ENCODE measurements at places on chromosomes 5 and 9. TPM values are rescaled to one million over a fixed set of nuclear protein-coding genes. Genes with fewer than 3 reads are reported as not detected.

LMX1B gene
- total RNA-seq = 1.5 TPM

ADGRD2 gene
- not detected for total RNA-seq

GABBR2 gene
- 0.22 TPM for total RNA-seq

EPB41L4A gene
- 18.0 TPM for total RNA-seq

FCN1 gene
- under 0.01 TPM for total RNA-seq

OR1J2 gene
- total RNA-seq = not detected

NTNG2 gene
- 1.2 TPM for total RNA-seq

DNA sequence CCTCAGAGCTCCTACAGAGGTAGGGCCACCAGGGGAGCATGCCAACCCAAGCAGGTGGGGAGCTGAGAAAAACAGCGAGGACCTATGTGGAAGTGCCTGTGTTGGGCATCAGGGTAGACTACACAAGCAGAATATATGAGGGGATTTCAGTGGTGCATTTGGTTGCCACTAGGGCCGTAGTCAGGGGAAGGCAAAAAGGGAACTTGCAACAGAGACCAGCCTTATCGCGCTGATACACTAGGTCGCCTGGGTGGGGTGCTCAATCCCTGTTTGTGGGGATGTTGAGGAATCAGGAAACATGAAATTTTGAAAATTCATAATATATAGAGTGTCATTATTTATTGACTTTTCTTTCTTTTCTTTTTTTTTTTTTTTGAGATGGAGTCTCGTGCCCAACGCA, 370.9 kb upstream of the PRR16 start:
- DNase-seq = no peak
- H3K27ac ChIP-seq = no peak overlapping the region
- no peaks in the 10 kb centered on the region for H3K36me3 ChIP-seq
- H3K27me3 ChIP-seq = no peaks in the 10 kb centered on the region

- no peaks in the 10 kb centered on the region for H3K36me3 ChIP-seq
- no peaks in the 10 kb centered on the region for H3K27me3 ChIP-seq
- DNase-seq = no peak
- H3K4me3 ChIP-seq = no peak overlapping the region
- peaks cover 17% of the 10 kb centered on the region for H3K4me1 ChIP-seq
These were observed 24.7 kb upstream of the ADAM19 start for GRCh38 chr5:157600252-157600651.

GRCh38 chr9:129999141-129999510, 43.9 kb downstream of the FNBP1 start:
- H3K27ac ChIP-seq = peak overlapping the region; percentile 40
- no peak overlapping the region for H3K4me3 ChIP-seq
- H3K4me1 ChIP-seq = peaks cover 28% of the 10 kb centered on the region
- no peaks in the 10 kb centered on the region for H3K27me3 ChIP-seq

DNA sequence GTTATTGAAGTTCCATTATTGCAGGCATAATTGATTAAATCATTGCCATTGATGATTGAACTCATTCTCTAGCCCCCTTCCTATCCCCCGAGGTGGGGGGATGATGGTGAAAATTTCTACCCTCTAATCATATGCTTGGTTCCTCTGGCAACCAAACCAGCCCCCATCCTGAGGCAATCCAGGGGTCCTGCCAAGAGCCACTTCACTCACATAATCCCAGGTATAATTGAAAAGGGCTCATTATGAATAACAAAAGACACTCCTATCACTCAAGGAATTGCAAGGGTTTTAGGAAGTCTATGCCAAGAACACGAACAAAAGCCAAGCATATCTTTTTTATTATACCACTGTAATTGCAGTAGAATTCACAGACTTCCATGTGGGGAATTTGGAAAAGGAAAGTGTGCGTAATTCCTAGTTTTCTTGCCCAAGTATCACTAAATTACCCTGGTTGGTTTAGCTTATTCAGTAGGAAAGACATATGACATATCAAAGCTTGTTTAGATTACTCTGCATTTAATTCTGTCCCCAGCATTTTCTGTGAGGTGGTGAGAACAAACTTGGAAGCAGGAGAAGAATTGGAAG, 130.7 kb upstream of the TAF11L2 start:
- H3K27ac ChIP-seq = no peak overlapping the region
- no peaks in the 10 kb centered on the region for H3K36me3 ChIP-seq
- no peaks in the 10 kb centered on the region for H3K4me1 ChIP-seq
- H3K27me3 ChIP-seq = no peaks in the 10 kb centered on the region
- no peak overlapping the region for H3K4me3 ChIP-seq

DNA sequence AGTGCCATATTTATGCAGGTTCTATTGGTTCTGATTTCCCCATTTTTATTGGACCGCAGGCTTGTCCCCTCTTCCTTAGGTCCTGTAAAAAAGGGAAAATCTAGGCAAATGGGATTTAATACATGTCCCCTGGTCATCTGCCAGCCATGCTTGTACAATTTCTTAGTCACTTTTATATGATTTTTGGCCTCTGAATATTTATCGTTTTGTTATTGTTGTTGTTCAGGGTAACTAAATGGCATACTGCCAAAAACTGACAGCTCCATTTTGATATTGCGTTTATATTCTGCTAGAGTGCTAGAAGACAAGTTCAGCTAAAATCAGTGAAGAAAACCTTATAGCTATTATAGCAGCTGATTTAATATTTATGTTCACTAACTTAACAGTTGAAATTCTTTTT, 770.2 kb upstream of the FAM174A start:
- no peak overlapping the region for H3K4me3 ChIP-seq
- no peaks in the 10 kb centered on the region for H3K4me1 ChIP-seq
- H3K36me3 ChIP-seq = no peaks in the 10 kb centered on the region
- no peak for DNase-seq
- no peak overlapping the region for H3K27ac ChIP-seq

DNA sequence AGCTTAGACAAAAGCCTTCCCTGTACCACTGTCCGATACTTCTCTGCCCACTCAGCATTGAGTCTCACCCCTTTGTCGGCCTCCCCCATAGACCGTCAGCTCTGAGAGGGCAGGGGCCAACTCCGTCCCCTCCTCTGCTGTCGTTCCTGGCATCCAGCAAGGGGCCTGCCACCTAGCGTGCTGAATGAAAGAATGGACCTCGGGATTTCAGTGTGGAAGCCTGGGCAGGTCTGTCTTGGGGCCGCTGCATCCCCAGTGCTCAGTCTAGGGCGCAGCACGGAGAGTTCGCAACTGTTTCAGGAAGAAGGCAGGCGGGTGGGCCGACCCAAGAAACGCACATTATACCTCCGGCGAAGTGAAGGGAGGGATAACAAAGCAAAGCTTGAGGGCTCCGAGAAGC, 1.5 kb upstream of the TOR1B start:
- H3K36me3 ChIP-seq = peaks cover 17% of the 10 kb centered on the region
- no peaks in the 10 kb centered on the region for H3K27me3 ChIP-seq
- no peak for DNase-seq
- no peak overlapping the region for H3K27ac ChIP-seq
- H3K4me3 ChIP-seq = no peak overlapping the region
- peaks cover 10% of the 10 kb centered on the region for H3K4me1 ChIP-seq

- no peaks in the 10 kb centered on the region for H3K27me3 ChIP-seq
- H3K4me1 ChIP-seq = peaks cover under 1% of the 10 kb centered on the region
- no peak for DNase-seq
- H3K27ac ChIP-seq = no peak overlapping the region
- H3K4me3 ChIP-seq = no peak overlapping the region
These were observed 36.9 kb downstream of the MACIR start for GRCh38 chr5:103295424-103295823.

- H3K27me3 ChIP-seq = no peaks in the 10 kb centered on the region
- H3K36me3 ChIP-seq = no peaks in the 10 kb centered on the region
- no peaks in the 10 kb centered on the region for H3K4me1 ChIP-seq
- H3K27ac ChIP-seq = no peak overlapping the region
These were observed 177.1 kb downstream of the PIK3R1 start for GRCh38 chr5:68392617-68393016.

- no peaks in the 10 kb centered on the region for H3K27me3 ChIP-seq
- peak; percentile 68 for DNase-seq
- H3K4me3 ChIP-seq = no peak overlapping the region
- H3K27ac ChIP-seq = no peak overlapping the region
- H3K4me1 ChIP-seq = no peaks in the 10 kb centered on the region
These were observed 112.3 kb upstream of the SMIM23 start for GRCh38 chr5:171673328-171673727.

GRCh38 chr9:99866398-99866797, 40.1 kb upstream of the STX17 start:
- no peaks in the 10 kb centered on the region for H3K4me1 ChIP-seq
- H3K27me3 ChIP-seq = no peaks in the 10 kb centered on the region

DNA sequence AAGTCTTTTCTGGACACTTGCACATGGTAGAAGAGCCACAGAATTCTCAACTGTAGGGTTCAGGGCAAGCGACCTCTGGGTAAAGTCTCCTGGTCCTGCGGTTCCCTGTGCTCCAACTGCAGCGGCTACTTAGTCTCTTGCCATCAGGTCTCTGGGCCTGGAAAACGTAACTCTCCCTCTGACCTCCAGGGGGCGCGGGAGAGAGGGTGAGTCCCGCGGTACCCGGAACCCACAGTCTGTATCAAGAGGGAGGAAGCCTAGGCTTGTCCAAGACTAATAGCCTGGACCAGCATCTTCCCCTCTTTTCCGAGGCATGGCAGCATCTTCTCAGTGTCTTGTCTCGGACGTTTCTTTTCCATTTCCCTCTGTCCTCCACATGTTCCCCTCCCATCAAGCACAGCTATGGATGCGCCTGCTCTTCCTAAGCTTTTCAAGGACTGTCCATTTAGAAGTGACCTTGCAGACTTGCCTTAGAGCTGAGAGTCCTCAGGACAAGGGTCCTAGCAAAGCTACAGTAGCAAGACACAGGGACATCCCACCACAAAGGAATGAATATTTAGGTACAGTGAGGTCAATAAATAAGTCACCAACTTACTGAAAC, 59.3 kb downstream of the FSTL4 start:
- no peaks in the 10 kb centered on the region for H3K27me3 ChIP-seq
- H3K4me1 ChIP-seq = no peaks in the 10 kb centered on the region
- no peaks in the 10 kb centered on the region for H3K36me3 ChIP-seq
- DNase-seq = peak; percentile 18
- H3K27ac ChIP-seq = no peak overlapping the region

GRCh38 chr5:80230269-80230992, 25.4 kb downstream of the SERINC5 start:
- peaks cover 39% of the 10 kb centered on the region for H3K4me1 ChIP-seq
- DNase-seq = no peak
- H3K36me3 ChIP-seq = no peaks in the 10 kb centered on the region
- H3K27ac ChIP-seq = no peak overlapping the region
- H3K27me3 ChIP-seq = no peaks in the 10 kb centered on the region

GRCh38 chr5:81506378-81506777, 112.4 kb upstream of the ACOT12 start:
- H3K36me3 ChIP-seq = no peaks in the 10 kb centered on the region
- H3K4me1 ChIP-seq = peaks cover 5% of the 10 kb centered on the region
- no peak overlapping the region for H3K4me3 ChIP-seq
- no peak for DNase-seq

DNA sequence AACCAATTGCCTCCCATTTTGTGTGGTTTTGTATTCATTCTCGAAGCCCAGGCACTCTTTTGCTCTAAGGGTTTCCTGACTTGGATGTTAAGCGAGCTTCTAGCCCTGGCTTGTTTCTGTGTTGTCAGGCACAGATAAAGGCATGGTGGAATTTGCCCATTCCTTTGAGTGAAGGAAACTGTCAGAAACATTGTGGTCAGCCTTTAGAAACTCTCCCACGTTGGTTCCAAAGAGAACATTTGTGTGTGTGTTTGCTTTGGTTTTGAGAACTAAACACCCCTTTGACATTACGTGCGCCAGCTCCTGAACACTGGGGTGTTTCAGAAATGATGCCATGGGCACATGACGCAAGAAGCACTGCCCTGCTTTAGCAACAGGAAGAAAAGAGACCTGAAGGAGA, 320.9 kb downstream of the NTRK2 start:
- H3K27me3 ChIP-seq = no peaks in the 10 kb centered on the region
- no peak for DNase-seq
- peak overlapping the region; percentile 33 for H3K27ac ChIP-seq
- no peaks in the 10 kb centered on the region for H3K36me3 ChIP-seq

- no peaks in the 10 kb centered on the region for H3K4me1 ChIP-seq
- no peaks in the 10 kb centered on the region for H3K36me3 ChIP-seq
- H3K27ac ChIP-seq = no peak overlapping the region
- H3K4me3 ChIP-seq = no peak overlapping the region
- no peaks in the 10 kb centered on the region for H3K27me3 ChIP-seq
- no peak for DNase-seq
These were observed 191.9 kb downstream of the EBF1 start for GRCh38 chr5:158907856-158908255.

DNA sequence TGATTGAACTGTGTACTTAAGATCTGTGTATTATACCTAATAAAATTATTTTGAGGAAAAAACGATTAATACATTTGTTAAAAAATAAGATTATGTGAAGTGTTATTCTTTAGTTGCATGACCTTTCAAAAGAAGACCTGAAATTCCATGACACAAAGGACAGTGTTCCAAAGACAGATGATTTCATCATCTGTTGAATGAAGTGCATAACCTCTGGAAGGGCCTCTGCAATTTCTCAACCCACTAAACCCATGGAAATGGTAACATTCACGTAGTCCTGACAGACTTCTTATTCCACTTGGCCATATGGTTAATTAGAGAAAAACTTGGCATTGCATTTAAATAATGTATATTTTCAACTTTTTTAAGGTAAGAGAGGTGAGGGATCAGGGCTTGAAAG, 167.2 kb upstream of the CTNND2 start:
- H3K4me1 ChIP-seq = no peaks in the 10 kb centered on the region
- H3K27ac ChIP-seq = no peak overlapping the region
- H3K36me3 ChIP-seq = no peaks in the 10 kb centered on the region
- H3K27me3 ChIP-seq = no peaks in the 10 kb centered on the region
- H3K4me3 ChIP-seq = no peak overlapping the region

GRCh38 chr5:172276214-172276613, 7.3 kb downstream of the UBTD2 start:
- H3K36me3 ChIP-seq = no peaks in the 10 kb centered on the region
- no peak overlapping the region for H3K4me3 ChIP-seq
- H3K4me1 ChIP-seq = peaks cover 3% of the 10 kb centered on the region
- no peaks in the 10 kb centered on the region for H3K27me3 ChIP-seq
- no peak overlapping the region for H3K27ac ChIP-seq

- DNase-seq = no peak
- no peak overlapping the region for H3K27ac ChIP-seq
- H3K27me3 ChIP-seq = no peaks in the 10 kb centered on the region
- no peaks in the 10 kb centered on the region for H3K36me3 ChIP-seq
- no peaks in the 10 kb centered on the region for H3K4me1 ChIP-seq
These were observed 22.9 kb upstream of the AOPEP start for GRCh38 chr9:94703488-94704140.

- no peaks in the 10 kb centered on the region for H3K36me3 ChIP-seq
- no peak overlapping the region for H3K4me3 ChIP-seq
- DNase-seq = no peak
- H3K27ac ChIP-seq = no peak overlapping the region
- H3K4me1 ChIP-seq = no peaks in the 10 kb centered on the region
- H3K27me3 ChIP-seq = no peaks in the 10 kb centered on the region
These were observed 620.1 kb downstream of the TLE1 start for GRCh38 chr9:81069038-81069795.

GRCh38 chr9:105307591-105308130, 63.2 kb downstream of the SLC44A1 start:
- peaks cover 23% of the 10 kb centered on the region for H3K4me1 ChIP-seq
- no peaks in the 10 kb centered on the region for H3K27me3 ChIP-seq
- no peak for DNase-seq
- H3K36me3 ChIP-seq = peaks cover 12% of the 10 kb centered on the region
- no peak overlapping the region for H3K4me3 ChIP-seq
- no peak overlapping the region for H3K27ac ChIP-seq
